ENCODE measurements at places on chromosomes 12 and 14. TPM values are rescaled to one million over a fixed set of nuclear protein-coding genes. Genes with fewer than 3 reads are reported as not detected.

The SLC17A8 gene
- not detected for total RNA-seq

The NTN4 gene
- not detected for total RNA-seq

The AKAP6 gene
- total RNA-seq = 1.3 TPM

The NDRG2 gene
- total RNA-seq = 4.0 TPM

The OTOGL gene
- not detected for total RNA-seq

The MORN3 gene
- total RNA-seq = 1.0 TPM

The ASCL1 gene
- not detected for total RNA-seq

All from activated CD8-positive, alpha-beta memory T cell treated with anti-CD3 and anti-CD28 coated beads for 36 hours (primary cell).